ENCODE measurements at places on chromosomes 2 and 18. TPM values are rescaled to one million over a fixed set of nuclear protein-coding genes. Genes with fewer than 3 reads are reported as not detected.

IL1B gene
- total RNA-seq: 54.3 TPM

OR6B2 gene
- not detected for total RNA-seq

GAD1 gene
- 0.28 TPM for total RNA-seq

CYP1B1 gene
- 23.0 TPM for total RNA-seq
